T-helper 9 cell (primary cell): ENCODE measurements at places on chromosomes 7 and 10.

GRCh38 chr7:138666385-138666784 lies 34.8 kb downstream of the SVOPL start:
- DNase-seq = no peak

GRCh38 chr7:83452256-83452655 lies 196.7 kb downstream of the SEMA3E start:
- DNase-seq = no peak

DNA sequence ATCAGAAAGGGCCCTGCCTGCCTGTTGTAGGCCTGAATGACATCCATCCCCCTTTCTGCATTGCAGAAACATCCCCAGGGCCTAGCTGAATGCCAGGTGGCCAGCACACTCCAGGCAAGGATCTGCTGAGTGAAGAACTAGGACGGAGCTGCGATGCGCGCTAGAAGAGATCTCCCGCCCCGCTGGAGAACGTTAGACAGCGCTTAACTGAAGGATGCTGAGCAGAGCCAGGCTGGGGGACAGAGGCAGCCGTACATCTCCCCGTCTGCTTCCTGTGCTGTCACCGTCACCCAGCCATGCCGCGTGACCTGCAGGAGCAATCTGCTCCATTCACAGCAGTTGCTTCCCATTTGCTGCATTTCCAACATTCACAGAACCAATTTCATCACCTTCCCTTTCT lies 73.3 kb downstream of the FAM53B start:
- no peak for DNase-seq

DNA sequence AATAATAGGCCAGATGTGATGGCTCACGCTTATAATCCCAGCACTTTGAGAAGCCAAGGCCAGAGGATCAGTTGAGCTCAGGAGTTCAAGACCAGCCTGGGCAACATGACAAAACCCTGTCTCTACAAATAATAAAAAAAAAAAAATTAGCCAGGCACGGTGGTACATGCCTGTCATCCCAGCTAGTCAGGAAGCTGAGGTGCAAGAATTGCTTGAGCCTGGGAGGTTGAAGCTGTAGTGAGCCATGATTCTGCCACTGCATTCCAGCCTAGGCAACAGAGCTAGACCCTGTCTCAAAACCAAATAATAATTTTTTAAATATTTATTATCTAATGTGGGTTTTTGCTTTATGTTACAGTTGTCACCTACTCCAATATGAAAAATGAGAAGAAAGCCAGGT lies 178.9 kb downstream of the ADK start:
- DNase-seq = no peak

GRCh38 chr10:33623669-33624068 lies 289.2 kb upstream of the NRP1 start:
- DNase-seq = no peak
